Activated CD4-positive, CD25-positive, alpha-beta regulatory T cell (primary cell): ENCODE measurements at places on chromosomes 11 and 22.

DNA sequence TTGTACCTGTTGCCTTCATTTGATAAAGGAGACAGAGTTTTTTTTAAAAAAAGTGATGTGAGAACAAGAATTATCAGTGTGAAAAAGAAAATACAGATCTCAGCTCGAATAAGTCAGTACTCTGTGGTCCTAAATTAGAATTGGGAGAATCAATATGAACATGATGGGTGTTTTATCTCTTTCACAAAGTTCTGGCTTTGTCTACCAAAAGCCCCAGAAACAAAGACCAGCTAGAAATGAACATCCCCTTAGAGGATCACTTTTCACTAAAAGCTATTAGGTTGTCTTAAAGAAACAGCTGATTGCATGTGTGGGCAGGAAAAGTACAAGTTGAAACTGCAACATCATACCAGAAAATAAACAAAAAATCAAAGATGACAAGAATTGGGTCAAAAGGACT is 8.4 kb upstream of the ST14 start:
- no peak for DNase-seq

DNA sequence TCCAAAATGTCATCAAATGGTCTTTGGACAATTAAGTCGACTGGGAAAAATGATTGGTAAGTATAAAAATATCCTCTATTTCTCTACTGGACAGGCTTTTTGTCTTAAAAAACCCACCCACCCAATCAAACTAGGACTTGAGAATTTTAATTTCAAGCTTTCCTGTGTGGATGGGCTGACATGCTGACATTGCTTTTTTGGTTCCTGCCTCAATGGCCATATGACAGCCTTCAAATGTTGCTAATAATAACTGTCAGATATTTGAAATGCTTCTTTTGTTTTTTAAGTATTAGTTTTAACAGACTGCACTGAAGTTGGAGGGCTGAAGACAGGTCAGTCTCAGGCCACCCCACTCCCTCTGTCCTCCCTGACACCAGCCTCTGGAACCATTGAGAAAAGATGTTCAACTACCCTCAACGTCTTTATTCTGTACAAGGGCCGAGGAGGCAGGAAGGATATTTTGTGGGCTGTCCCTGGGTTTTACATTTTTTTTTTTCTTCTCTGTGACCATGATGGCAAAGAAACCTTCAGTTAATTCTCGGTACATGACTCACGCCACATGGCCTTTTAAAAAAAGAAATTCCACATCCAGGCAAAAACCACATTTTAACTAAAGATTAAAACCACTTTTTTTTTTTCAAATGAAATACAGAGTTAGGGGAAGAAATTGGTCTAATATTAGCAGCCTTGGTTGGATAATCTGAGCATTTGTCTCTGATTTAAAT is 130.4 kb downstream of the SLC1A2 start:
- no peak for DNase-seq

DNA sequence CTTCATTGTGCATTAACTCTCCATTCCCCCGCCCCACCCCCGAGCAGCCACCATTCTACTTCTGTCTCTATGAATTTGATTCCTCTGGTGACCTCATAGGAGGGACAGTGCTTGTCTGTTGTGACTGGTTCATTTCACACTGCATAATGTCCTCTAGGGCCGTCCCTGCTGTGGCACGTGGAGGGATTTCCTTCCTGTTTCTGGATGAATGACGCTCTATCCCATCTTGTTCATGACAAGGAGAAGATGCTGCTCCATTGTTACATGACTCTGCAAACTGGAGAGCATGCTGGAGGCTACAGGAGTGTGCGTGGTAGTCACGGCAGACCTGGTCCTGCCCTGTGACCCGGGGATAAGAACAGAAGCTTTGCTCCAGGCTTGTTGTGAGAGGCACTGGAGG is 61.3 kb downstream of the RTL6 start:
- no peak for DNase-seq

- no peak for DNase-seq
Measured at GRCh38 chr11:47991266-47991830, 11.0 kb downstream of the PTPRJ start.

GRCh38 chr22:30838111-30838510 is 130.5 kb downstream of the MORC2 start:
- no peak for DNase-seq

- no peak for DNase-seq
Measured at GRCh38 chr22:29917052-29917902, 34.3 kb downstream of the MTMR3 start.

DNA sequence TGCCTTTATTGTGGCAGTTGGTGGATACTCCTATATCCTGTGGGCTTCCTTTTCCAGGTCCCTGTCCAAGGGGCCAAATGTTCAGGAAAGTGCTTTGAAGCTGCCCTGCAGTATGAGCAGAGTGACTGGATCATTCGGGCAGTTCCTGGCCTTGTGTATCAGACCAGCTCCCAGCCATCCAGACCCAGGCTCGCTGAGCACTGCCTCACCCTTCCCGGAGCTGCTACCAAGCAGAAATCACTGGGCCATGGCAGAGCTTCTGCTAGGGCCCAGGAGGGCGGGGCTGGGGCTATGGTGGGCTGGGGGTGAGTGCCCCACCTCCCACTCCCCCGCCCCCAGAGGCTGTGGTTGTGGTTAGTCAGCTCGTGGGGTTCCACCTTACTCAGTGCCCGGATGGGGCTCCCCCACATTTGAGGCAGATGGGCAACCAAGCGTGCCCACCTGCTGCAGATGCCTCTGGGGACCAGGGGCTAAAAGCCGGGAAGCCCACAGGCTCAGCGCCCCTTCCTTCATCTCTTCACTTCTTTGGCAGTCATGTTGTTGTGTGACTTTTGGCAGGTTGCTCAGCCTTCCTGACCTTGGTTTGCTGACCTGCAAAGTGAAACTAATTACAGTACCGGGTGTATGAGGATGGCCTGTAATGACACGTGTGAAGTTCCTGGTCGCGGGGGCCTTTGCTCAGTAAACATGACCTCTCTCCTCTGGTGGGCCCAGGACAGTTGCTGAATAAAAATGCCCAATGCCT is 2.1 kb upstream of the LRRC32 start:
- peak; percentile 30 for DNase-seq

DNA sequence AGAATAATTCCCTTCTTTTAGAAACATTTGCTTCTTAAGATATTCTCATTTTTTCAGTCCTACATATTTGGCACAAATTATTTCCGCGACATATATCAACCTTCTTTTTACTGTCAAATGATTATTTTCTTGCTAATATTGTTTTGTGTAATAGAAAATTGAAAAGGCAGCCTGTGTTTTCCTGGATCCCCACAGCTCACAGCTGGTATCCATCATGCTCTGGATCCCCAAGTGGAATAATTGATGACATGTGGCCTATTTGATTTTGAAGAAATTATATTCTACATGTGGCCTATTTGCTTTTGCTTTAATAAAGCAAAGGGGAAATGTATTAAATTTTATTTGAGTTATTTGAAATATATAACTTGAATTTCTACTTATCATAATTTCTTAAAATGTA is 199.4 kb upstream of the LUZP2 start:
- no peak for DNase-seq

DNA sequence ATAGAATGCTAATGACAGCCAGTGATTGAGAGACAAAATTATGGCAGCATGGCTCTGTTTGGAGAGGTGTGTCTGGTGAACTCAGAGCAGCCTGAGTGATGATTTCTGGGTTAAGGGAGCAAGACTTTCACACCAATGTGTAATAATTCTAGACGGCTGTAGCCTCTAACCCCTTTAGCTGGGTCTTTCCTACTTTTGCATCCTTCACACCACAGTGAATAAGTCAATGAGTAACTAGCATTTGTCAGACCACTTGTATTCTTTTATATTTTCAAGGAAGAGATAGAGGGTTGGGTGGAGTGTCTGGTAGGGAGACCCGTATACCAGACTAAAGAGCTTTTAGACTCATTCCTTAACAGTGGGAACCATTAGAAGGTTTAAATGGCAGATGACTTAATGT is 50.4 kb downstream of the ATXN10 start:
- no peak for DNase-seq

- DNase-seq = no peak
Measured at GRCh38 chr22:46537946-46538813, 760 bp upstream of the CELSR1 start.

GRCh38 chr11:78390809-78391208 is 26.8 kb downstream of the GAB2 start:
- no peak for DNase-seq

DNA sequence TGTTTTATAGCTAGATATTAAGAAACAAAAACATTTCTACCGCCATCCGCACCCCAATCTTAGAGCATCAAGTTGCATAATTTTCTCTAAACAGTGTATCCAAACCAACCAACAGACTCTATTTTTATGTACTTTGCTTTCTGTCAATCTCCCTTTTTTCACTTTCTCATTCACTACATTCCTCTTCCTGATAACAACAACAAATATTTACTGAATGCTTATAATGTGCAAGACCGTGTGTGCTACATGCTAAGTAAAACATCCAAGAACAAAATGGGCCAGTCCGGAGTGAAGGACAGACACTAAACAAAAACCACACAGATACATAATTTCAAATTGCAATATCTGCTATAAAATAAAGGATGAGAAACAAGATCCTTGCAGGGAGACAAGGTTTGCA is 38.6 kb upstream of the SOX6 start:
- DNase-seq = no peak

- DNase-seq = no peak
Measured at GRCh38 chr22:17832665-17833064, 58.4 kb upstream of the BID start.

- no peak for DNase-seq
Measured at GRCh38 chr11:116192509-116193210, 580.1 kb downstream of the BUD13 start.

- DNase-seq = no peak
Measured at GRCh38 chr11:16780698-16781550, 42.5 kb downstream of the C11orf58 start.

- no peak for DNase-seq
Measured at GRCh38 chr11:45722144-45722543, 56.7 kb upstream of the CHST1 start.

DNA sequence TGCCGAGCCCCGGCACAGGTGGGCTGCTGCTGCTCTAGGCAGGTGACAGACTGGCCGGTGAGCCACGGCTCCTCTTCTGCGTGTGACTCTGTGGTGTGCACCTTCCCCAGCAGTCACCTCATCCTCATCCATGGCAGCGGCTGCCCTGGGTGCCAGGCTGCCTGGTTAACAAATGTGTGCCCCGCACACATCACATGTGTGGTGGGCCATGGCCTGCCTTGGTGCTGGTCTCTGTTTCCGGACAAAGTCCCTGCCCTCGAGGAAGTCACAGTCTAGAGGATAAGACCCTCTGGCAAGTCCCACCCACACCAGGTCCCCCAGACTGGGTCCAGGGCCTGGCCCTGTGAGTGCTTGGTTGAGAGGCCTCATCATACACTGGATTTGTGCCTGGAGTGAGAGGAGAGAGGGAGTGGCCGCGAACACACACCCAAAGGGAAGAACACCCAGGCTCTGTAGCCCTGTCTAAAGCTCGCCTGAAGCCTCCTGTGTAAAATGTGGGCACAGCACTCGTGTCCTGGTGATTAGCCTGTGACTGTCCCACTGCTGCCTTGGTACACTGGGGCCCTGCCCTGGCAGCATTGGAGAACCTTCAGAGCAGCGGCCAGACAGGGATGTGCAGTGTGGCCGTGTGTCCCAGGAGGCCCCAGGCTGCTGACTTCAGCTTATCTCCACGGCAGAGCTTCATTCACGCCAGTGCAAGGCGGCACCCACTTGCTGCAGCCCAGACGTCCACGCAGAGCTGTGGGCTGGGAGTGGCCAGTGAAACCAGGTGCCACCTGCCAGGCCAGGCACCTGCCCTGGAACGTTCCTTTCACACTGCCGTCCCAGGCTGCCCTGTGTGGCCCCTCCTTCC is 269.9 kb downstream of the TBC1D22A start:
- DNase-seq = no peak

GRCh38 chr11:73167363-73167954 is 25.3 kb upstream of the FCHSD2 start:
- DNase-seq = no peak

- no peak for DNase-seq
Measured at GRCh38 chr11:124656774-124657630, 16.5 kb downstream of the SIAE start.

- no peak for DNase-seq
Measured at GRCh38 chr11:121449626-121450025, 2.5 kb upstream of the SORL1 start.

- no peak for DNase-seq
Measured at GRCh38 chr11:10975287-10975721, 117.5 kb upstream of the ZBED5 start.

DNA sequence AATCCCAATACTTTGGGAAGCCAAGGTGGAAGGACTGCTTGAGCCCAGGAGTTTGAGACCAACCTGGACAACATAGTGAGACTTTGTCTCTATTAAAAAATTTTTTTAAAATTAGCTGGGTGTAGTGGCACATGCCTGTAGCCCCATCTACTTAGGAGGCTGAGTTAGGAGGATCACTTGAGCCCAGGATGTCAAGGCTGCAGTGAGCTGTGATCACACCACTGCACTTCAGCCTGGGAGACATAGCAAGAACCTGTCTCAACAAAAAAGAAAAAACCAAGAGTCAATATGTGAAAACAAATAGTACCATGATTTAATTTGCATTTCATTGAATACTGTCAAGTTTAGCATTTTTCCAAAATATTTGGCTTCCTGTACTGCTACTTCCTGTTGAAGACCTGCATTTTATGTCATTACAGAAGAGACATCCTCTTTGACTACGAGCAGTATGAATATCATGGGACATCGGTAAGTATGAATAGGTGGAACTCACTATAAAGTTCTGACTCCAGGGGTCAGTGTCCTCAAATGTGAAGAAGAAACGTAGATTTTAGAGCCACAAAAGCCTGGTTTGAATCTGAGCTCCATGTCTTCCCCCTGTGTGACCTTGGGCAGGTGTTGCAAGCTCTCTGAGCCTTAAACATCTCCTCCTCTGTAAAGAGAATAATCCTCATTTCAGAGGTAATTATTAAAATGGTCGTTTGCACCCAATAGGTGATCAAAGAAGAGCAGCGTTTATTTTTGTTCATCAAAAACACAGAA is 16.0 kb downstream of the CDC45 start:
- DNase-seq = no peak

DNA sequence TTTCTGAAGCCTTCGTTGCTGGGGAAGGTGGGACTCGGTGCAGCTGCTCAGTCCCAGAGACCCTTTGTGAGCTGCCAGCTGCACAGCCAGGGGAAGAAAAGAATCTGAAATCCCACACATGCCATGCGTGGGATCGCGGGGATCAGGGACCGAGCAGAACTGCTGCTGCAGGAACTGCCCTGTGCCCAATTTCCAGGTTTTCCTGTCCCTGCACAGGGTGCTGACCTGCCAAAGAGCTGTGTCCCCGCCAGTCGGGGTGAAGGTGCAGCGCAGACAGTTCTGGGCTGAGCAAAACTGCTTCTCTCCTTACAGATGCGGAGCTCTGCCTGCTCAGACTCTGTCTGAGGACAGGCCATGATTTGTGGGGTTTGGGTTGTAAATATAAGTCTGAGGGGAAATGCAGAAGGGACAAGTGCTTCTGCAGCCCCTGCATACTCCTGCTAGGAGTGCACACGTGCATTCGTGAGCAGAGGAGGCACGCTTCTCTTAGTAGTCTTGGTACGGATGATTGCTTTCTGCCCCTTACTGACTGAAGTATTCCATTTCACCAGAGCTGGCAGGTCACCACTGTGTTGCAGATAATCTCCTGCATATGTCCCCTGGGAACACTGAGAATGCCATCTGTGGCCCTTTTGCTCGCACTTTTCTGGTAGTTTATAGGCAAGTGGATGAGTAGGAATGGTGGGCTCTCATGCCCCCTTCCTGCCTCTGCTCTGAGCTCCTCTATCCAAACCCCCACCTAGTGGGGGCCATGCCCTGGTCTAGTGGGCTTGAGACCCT is 141.4 kb downstream of the PARVA start:
- no peak for DNase-seq

GRCh38 chr22:32831584-32831983 is 30.1 kb downstream of the TIMP3 start:
- no peak for DNase-seq

- DNase-seq = no peak
Measured at GRCh38 chr22:27750584-27751265, 50.8 kb downstream of the MN1 start.
